Stimulated activated CD4-positive, alpha-beta T cell treated with anti-CD3 and anti-CD28 coated beads, Interleukin-12 subunit alpha, Interleukin-12 subunit beta, amount 100 ng/mL, for 48 hours (primary cell): ENCODE measurements at places on chromosomes 7 and 10.

GRCh38 chr7:53768186-53768585 lies 732.8 kb downstream of the POM121L12 start:
- DNase-seq = no peak

- DNase-seq = no peak
These were observed 19.7 kb downstream of the UBTD1 start for GRCh38 chr10:97518301-97519043.

GRCh38 chr10:77319557-77319956 lies 318.1 kb downstream of the KCNMA1 start:
- no peak for DNase-seq

GRCh38 chr7:6423942-6424701 lies 23.6 kb downstream of the DAGLB start:
- DNase-seq = no peak

GRCh38 chr10:26238378-26238777 lies 21.8 kb downstream of the GAD2 start:
- DNase-seq = no peak

DNA sequence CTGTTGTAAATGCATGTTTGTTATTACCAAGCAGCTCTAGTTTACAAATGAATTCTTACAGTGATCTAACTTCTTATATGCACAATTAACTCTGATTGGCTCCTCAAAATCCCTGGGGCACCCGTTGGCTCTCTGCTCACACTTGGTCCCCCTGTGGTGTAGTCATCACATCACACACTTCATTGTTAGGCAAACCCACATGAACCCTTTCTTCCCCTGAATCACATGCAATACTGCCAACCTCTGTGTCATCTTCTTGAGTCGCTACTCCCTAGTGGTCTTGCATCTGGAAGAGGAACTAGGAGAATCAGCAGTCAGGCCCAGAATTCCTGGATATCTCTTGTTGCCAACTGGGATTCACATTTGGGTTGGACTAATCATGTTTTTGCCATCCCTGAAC lies 73.1 kb downstream of the CD36 start:
- no peak for DNase-seq

- no peak for DNase-seq
These were observed 563.7 kb downstream of the GRM8 start for GRCh38 chr7:126689037-126689436.

GRCh38 chr10:126242397-126243260 lies 145.6 kb downstream of the ADAM12 start:
- DNase-seq = no peak

DNA sequence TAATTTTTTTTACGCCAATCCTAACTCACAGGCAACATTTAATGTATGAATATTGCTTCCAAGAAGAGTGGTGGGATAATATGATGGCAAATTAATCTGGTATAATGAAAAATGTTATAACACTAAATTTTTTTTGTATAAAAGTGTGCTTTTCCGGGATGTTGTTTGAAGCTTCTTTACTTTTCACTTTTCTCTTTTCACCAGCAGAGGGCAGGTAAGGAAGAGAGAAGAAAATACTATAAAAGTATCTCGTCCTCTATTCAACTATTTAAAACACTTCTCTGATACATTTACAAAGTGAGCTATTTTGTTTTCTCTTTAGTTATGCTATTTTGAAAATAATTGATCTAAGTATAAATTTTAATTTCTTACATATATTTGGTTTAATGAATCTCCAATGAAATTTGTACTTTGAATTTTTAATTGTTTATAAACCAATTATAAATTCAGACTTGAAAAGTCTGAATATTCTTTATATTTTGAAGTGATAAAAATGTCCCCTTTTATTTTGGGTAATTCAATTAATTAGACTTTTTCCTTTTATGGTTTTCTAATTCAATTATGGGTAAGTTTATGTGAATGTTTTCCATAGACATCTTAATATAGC lies 20.7 kb upstream of the CFTR start:
- DNase-seq = no peak

DNA sequence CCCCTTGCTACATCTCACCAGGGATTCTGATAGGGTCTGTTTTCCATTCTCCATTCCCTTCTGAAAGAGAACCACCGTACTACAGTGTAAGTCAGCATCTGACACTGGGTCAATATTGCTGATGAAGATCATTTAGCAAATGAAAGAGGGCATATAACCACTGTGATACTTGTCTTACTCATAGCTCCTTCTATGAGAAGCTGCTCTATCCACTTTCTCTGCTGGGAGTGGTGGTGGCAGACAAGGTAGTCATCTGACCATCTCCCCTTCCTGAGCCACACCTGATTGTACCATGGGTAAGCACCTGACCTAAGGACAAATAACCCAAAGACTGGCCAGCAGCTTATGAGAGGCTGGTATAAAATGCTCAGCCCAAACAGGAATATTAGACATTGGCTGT lies 220.4 kb downstream of the DOCK4 start:
- DNase-seq = no peak

DNA sequence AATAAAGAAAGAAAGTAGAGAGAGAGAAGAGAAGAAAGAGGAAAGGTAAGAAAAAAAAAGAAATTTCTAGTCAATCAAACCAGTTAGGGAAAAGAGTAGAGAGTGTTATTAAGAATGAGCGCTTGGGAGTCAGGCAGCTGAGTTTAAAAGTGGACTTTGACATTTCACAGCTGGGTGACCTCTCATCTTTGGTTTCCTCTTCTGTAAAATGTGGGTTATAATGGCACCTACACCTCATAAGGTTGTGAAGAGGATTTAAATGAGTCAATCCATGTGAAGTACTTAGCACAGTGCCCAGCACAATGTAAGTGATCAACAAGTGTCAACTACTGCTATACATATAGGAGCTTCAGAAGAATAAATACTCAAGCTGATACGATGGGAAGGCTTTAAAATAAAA lies 12.2 kb downstream of the HOXA1 start:
- DNase-seq = no peak

GRCh38 chr10:627032-627992 lies 62.2 kb downstream of the DIP2C start:
- DNase-seq = no peak

DNA sequence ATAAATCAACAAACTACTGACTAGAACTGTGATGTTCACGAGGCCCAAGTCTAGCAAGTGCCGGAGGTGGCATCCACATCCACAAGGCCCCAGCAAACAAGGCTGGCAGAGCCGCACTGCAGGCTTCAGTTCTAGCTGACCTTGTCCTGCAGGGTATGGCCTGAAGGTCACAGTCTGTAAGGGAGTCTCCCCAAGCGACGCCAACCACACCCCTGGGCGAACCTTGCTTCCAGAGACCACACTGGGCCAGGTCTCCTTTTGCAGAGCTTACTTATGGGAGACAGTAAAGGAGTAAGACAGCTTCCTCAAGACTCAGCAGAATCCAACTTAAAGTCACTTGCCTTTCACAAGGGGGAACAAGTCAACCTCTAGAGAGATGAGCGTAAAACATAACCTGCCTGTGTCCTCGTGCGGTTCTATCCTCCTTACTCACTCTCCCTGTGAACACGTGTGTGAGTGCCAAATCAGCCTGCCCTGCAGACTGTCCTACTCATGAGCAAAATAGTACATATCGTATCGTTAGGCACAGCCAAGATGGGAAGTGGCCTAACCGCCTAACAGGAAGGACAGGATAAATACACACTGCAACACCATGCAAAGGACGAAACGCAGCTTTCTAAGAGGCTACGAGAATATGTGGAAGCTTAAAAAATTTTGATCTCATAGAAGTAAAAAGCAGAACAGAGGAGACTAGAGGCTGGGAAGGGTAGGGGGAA lies 22.7 kb downstream of the FAM53B start:
- no peak for DNase-seq
